Fibroblast of skin of right quadriceps (primary cell): ENCODE measurements at places on chromosomes 5 and 9.

- DNase-seq: peak; percentile 82
Observed at GRCh38 chr9:83403527-83404238, 134.5 kb downstream of the FRMD3 start.

DNA sequence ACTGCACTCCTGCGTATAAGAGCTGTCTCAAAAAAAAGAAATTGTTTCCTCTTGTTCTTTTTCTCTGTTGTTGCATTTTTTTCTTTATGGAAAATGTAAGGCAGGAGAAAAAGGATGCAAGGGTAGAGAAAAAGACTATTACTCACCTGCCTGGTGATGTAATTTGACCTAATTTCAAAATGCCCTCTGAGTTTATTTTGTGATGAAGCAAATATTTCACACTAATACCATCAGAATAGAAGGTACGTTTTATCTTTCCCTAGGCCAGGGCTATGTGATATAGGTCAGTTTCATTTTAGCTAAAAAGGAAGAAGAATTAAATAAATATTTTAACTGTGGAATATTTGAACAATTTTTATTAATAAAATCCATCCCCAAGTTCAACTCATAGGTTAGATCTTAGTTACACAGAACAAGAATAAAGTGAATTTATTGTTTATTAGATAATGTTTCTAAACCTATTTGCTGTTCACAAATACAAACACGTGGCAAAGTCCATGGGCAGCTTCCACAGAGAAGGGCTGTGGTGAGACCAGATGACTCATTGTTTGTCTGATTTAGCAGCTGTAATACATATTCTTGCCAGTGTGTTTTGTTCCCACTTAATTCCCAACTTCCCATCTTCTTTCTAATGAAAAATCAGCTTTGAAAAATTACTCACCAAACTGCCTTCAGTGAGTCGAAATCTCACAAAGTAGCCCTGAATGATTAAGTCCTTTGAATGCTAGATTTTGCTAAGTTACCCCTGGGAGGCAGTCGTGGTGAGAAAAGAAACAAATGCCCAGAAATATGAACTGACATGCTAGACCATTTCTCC, 52.8 kb upstream of the CCDC112 start:
- DNase-seq: peak; percentile 85

DNA sequence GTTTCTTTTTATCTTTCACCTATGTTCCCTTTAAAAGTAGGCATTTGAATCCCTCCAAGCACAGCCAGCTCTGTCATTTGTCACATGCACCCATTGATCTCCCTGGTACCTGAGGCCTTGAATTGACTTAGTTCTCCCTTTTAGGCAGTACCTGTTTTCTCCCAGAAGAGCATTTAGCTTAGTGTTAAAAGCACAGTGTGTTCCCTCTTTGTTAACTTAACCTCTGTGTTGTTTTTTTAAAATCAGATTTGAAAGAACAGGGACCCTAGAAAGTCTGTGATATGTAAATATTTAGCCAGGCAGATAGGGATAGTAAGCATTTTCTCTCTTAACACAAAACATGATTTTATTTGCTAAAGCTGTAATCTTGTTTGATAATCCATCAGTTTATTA, 113.8 kb upstream of the SPATA31D4 start:
- no peak for DNase-seq

DNA sequence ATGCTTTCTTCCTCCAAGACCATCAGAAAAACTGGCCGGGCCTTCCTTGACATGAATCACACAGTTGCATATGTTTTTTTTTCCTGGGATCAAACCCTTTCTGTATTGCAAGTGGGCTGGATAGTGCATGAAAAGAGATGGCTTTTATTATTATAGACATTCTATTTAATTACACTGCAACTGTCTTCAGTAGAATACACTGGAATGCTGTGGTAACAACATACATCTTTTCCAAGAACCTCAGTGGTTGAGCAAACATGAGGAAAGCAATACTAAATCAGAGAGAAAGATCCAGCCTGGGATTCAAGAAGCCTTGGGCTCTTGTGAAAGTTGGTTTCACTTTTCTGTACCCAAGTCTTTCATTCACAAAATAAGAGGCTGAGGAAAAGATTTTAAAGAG, 193.0 kb downstream of the DMAC1 start:
- peak; percentile 52 for DNase-seq

- no peak for DNase-seq
Observed at GRCh38 chr5:11905206-11905605, 960 bp upstream of the CTNND2 start.

DNA sequence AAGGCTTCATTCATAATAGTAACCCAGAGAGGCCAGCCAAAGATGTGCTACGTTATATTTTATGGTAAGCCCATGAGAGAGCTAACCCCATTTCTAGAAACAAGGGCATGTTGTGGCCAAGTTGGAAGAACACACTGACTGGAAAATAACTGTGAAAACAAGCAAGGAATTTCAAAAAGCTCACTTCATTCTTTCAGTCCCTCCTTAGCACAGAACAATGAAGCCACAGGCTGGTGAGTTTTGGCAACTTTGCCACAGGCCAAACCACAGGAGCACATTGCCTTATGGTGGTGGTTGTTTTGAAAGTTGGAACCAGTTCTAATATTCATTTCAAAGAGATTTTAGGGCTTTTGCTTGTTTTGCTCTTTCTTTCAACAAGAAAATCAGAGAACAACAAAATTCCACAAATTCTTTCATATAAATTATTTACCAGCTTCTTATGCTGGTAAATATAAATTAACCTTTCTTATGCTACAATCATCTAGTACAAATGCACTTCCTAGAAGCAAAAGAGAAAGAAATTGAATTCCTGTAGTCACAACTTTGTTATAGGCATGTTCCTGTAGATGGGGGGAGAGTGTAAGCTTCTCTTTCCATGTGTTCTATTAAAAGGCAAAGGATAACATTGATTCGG, 225.4 kb upstream of the RFX3 start:
- peak; percentile 63 for DNase-seq

GRCh38 chr9:107569174-107569573, 79.6 kb upstream of the KLF4 start:
- DNase-seq: no peak

DNA sequence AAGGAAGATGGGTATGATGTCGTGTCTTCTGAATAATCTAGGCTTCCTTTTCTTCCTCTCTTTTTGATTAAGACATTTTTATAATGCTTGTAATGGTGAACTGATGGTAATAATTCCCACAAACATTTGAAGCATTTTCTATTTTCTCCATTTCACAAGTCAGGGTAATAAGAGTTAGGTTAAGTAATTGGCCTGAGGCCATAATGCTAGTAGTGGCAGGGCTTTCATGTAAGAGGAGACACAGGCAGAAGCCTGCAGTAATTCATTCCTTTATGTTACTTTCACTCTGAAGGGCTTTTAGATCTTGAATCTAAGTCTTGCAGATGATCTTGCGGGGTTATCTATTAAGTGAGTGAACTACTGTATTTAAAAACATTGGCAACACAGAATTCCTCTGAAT, 374.9 kb downstream of the MAT2B start:
- peak; percentile 90 for DNase-seq

GRCh38 chr5:68424799-68425537, 209.4 kb downstream of the PIK3R1 start:
- DNase-seq: peak; percentile 63

DNA sequence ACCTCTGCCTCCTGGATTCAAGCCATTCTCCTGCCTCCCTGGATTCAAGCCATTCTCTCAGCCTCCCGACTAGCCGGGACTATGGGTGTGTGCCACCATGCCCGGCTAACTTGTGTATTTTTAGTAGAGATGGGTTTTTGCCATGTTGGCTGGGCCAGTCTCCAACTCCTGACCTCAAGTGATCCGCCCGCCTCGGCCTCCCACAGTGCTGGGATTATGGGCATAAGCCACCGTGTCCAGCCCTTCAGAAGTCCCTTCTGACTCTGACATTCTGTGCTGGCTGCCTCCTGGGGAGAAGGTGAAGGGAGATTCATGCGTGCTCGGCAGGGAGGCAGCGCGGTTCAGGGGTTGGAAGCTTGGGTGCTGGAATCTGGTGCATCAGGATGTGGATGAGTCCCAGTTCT, 28.8 kb downstream of the PRRX2 start:
- DNase-seq: no peak

- DNase-seq: no peak
Observed at GRCh38 chr9:100217536-100217935, 118.5 kb downstream of the INVS start.

DNA sequence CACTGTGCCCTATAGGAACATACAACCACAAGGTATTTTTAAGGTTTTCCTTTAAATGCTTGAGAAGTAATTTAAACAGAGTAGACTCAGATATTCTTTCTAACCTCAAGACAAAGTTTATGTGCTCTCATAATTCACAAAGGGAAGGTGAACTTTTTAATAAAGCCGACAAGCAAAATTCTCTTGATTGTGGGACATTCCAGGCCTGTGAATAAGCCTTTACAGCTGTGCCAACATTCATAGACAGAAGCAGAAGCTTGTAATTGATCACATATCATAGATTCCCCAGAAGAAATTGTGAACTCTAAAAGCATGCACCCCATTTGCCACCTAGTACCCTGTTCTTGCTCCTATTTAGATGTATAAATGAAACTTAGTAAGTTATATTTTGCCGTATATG, 1107.8 kb upstream of the SEMA6A start:
- peak; percentile 59 for DNase-seq

GRCh38 chr9:127029548-127029947, 92.9 kb downstream of the ANGPTL2 start:
- DNase-seq: no peak

- no peak for DNase-seq
Observed at GRCh38 chr9:76785501-76785900, 21.3 kb downstream of the PCA3 start.

DNA sequence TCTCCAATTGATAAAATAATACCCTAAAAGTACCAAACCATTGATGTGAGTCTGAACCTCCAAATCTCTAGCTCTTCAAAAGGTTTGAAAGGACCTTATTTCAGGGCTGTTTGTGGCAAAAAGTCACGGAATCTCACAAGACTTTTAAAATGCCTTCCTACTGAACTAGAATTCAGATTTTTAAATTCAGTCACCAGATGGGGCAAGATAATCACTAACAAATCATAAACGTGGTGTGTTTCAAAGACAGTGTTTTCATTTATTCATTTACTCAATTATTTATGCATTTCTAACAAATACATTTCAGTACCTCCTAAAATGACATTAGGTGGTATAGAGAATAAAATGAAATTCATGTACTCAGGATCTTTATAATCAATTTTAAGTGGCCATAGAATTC, 68.2 kb upstream of the SMC2 start:
- DNase-seq: no peak

DNA sequence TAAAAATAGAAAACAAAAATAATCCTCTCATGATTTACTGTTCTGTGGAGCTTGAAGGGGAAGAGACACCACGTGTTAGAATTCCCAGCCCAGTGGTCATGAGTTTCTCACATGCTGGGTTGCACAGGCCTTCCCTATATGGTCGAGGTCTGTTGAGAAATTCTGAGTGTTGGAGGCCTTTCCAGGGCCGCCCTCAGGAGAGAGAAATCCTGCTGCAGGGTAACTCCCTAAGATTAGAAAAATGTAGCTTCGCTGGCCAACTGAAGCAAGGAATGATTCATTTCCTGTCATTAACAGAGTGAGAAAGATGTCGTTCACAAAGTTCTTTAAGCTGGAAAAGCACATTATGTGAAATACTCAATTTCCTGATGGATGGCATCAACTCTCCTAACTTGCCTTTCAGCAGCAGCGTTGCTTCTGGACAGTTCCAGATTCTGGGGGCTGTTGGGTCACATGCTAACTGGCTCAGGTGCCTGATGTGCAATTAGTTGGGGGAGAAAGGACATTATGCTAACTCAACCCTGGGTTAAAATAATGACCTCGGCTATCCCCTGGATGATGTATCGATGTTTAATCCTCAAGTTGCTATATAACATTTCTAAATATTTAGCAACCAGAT, 104.8 kb upstream of the CD180 start:
- DNase-seq: peak; percentile 96

- DNase-seq: peak; percentile 83
Observed at GRCh38 chr5:105924366-105924765, 1746.4 kb downstream of the EFNA5 start.

GRCh38 chr5:139742173-139742903, 53.3 kb upstream of the PSD2 start:
- DNase-seq: no peak

GRCh38 chr9:20524776-20525175, 97.5 kb downstream of the MLLT3 start:
- DNase-seq: no peak

GRCh38 chr5:146052780-146053179, 52.6 kb downstream of the PLAC8L1 start:
- DNase-seq: no peak

DNA sequence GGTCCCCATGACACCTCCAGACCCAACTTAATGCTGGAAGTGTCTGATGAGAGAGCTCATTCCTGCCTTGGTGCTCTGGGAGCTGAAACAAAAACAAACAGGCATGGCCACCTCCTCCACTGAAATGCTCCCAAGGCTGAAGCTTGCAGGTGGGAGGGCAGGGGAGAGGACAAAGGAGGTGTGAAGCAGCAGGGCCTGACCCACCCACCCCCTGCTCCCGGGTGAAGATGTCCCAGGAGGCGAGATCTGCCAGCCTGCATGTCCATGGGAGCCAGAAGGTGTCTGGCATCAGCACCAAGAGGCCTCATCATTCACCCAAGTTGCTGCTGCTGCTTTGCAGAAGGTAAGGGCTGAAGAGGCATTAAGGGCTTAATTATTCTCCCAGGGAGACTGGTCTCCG, 4.2 kb upstream of the CCIN start:
- DNase-seq: no peak

DNA sequence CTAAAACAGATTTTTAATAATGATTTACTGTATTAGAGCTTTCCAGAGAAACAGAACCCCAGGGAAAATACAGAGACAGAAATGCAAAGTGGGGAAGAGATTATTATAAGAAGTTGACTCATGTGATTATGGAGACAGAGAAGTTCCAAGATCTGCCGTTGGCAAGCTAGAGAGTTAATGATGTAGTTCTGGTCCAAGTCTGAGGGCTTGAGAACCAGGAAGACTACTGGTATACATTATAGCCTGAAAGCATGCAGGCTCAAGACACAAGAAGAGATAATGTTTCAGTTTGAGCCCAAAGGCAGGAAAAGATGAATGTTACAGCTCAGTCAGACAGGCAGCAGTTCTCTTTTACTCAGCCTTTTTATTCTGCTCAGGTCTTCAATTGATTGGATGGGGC, 98.8 kb upstream of the NFIL3 start:
- peak; percentile 21 for DNase-seq

- peak; percentile 78 for DNase-seq
Observed at GRCh38 chr5:171483551-171484135, 64.2 kb downstream of the FGF18 start.

DNA sequence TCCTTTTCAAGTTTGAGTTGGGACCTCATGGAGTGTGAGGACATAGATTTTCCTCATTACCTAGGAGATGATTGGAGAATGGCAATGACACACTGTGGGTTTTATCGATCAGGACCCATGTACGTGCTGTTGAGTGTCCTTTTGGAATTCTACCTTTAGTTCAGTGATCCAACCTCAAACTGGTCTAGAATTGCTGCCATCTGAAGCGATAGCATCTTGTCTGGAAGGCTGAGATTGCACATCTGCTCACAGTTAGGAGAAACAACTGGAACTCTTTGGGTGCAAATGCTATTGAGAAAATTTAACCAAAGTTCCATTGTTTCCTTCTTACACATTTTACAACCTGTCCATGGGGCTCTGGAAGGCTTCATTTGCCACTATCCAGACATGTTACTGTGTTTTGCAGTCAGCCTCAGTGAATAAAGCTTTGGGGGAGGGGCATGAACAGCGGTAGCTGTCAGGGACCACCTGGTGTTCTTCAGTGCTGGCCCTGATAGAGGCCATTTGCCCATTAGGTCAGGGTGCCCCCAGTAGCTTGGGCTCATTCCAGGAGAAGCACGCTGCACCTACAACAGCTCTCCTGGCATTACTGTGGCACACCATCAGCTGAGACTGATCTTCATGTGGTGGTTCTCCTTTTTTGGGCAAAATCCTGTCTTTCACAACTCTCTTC, 123.1 kb downstream of the PDE8B start:
- DNase-seq: no peak
